ENCODE measurements at places on chromosomes 5 and 9. TPM values are rescaled to one million over a fixed set of nuclear protein-coding genes. Genes with fewer than 3 reads are reported as not detected.
A peak's percentile ranks its signal among the peaks of the same experiment; 100 is the strongest.

- no peak for DNase-seq
Observed at GRCh38 chr5:177496070-177496726, 1.2 kb downstream of the PDLIM7 start.

NMUR2 gene
- not detected for total RNA-seq

- no peak for DNase-seq
Observed at GRCh38 chr9:98962861-98963260, 19.2 kb downstream of the COL15A1 start.

GRCh38 chr5:77633207-77633675 lies 5.3 kb downstream of the OTP start:
- no peak for DNase-seq

SLC23A1 gene
- total RNA-seq = not detected

DNA sequence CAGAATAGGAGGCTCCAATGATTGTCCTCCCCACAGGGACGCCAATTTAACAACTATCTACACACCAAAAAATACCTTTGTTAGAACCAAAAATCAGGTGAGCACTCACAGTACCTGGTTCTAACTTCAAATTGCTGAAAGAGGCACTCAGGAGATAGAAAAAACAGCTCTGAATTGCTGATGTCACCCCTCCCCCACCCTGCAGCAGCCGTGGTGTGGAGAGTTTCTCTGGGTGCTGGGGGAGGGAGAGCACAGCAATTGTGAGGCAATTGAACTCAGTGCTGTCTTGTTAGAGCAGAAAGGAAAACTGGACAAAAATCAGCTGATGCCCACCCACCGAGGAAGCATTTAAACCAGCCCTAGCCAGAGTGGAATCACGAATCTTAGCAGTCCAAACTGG lies 41.8 kb downstream of the TNFSF8 start:
- no peak for DNase-seq

GRCh38 chr9:85414390-85414789 lies 327.4 kb downstream of the AGTPBP1 start:
- no peak for DNase-seq

SLC36A2 gene
- not detected for total RNA-seq

DMRT1 gene
- not detected for total RNA-seq

DNA sequence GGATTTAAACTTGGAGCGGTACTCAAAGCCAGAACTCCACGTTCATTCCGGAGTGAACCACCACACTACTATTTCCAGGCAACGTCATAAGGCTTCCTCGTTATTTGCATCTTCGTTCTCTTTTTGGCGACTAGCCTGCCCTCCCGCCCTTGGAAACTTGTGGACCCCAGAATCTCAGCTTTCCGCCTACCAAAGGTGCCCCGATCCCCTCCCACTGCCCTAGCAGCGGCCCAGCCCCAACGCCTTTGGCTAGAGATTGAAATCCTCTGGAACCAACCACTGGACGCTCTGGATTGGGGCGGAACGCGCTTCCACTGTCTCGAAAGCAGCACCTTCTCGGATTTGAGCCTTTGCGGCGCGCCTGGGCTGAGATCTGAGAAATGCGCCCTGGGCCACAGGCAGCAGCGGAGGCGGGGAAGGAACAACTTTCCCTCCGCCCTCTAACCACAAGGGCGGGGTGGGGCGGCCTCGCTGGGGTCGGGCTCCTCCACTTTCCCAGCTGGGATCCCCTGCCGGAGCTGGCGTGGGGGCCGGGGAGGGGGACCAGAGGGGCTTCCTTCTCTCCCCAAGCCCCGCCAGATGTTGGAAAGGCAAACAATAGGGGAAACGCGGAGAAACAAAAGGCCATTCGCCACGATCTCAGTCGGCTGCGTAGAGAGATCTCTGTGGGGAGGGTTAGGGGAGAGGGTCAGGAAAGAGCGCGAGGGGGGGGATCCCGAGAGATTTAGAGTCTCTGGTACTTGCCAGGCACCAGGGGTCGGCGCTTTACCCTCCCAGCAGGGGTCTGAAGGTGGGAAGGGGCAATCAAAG lies 1.3 kb downstream of the MOB3B start:
- DNase-seq = peak; percentile 24

DNA sequence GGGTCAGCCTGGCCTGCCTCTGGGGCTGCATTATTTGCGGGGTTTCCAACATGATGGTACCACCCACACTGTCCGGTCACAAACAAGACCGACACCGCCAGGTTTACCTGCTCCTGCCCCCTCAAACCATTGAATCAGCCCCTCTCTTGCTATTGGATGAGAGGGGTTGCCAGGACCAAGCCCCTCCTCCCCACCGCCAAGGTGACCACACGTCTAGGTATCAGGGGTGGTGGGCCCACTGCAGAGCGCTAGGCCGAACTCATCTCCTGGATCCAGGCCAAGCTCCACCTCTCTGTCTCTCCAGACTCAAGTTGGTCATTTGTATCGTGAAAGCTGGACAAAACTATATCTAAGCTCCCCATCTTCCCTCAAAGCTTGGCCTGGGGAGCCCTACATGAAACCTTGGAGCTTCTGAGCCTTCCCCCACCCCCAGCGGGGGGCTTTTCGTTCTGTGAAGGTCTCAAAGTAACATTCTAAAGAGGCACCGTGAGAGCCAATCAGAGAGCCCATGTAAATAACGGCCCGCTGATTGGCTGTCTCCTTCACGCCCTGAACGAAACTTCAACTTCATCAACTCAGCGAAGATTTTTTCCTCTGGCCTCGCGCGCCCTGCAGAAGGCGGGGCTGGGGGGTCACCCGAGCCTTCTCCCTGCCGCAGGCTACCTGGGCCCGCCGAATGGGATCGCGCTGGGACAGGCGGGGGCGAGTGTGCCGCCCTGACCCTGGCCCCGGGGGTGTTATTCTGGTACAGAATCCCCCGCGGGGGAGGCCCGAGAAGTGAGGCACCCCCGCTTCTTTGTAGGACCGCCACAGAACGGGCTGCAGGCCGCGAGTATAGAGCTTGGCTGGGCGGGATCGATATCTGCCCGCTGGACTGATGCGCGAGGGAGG lies 49.6 kb upstream of the PSD2 start:
- DNase-seq = peak; percentile 71

ORM2 gene
- total RNA-seq = not detected

GRCh38 chr9:92158097-92158601 lies 42.9 kb upstream of the SPTLC1 start:
- no peak for DNase-seq

AIF1L gene
- total RNA-seq = 2.4 TPM

GRCh38 chr5:50501491-50502228 lies 60.6 kb upstream of the EMB start:
- DNase-seq = no peak

DNA sequence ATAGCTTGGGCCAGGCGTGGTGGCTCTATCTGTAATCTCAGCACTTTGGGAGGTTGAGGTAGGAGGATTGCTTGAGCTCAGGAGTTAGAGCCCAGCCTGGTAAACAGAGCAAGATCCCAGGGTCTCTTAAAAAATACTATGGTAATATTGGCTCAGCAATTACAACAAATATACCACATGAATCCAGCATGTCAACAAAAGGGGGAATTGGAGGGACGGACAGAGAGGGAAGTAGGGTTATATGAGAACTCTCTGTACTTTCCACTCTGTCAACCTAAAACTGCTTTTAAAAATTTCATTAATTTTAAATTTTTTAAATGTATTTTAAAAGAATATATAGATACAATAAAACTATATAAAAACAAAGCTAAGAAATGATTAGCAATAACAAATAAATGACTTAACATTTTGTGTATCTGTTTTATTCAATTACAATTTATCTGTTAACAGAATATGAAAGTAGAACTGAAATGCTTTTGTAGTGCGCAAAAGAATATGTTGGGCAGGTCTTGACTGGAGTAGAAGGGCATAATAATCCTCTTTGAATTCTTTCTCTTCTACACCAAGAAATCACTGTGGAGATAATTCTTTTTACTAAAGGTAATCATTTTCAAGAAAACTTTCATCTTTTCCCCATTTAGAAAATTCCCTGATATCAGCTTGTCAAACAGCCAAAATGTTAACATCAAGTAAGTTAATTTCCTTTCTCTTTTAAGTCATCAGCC lies 12.9 kb upstream of the CDC42SE2 start:
- no peak for DNase-seq

SLC6A18 gene
- not detected for total RNA-seq

DNA sequence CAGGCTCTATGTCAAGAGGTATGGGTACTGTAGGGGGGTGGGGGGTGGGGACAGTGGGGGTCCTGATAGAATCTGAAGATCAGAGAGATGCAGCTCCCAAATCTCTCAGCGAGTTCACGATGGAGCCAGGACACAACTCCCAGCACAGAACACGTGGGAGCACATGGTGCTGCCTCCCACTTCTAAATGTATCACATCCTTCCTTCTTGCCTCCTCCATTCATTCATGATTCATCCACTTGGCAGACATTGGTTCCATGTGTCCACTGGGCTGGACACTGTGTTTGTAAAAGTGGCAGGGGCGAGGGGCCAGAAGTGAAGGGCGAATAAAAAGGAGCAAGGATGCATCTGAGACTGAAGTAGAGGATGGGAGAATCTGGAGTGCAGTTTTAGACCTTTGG lies 33.9 kb downstream of the SH3TC2 start:
- peak; percentile 46 for DNase-seq

DNA sequence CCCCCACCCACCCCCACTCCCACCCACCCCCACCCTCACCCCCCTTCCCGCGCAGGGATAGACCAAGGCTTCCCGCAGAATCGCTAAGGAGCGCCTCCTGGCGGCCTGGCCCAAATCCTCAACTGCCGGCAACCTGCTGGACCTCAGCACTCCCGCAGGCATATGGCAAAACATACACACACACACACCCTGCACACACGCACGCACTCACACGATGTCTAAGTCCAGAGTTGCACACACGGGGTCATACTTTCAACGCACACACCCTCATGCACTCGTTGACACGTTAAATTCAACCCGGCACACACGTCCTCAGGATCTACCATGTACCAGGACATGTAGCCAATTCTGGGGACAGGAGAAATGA lies 1.7 kb downstream of the CPLX2 start:
- DNase-seq = no peak

DNA sequence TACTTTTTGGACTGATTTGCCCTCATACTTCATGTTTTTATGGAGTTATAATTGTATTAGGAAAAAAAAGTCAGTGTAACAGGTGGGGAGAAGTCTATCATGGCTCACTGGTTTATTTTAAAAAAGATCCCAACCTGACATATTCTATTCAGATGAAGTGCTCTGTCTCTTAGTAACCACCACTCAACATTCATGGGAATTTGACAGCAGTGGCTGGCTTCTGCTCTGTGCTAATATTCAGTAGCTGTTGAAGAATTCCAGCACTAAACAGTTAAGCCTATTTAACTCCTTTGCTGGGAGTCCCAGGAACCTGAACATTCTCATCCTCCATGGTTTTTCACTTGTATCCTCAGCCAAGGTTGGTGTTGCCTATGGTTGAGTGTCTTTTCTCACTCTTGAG lies 23.1 kb downstream of the CMYA5 start:
- DNase-seq = no peak

DNA sequence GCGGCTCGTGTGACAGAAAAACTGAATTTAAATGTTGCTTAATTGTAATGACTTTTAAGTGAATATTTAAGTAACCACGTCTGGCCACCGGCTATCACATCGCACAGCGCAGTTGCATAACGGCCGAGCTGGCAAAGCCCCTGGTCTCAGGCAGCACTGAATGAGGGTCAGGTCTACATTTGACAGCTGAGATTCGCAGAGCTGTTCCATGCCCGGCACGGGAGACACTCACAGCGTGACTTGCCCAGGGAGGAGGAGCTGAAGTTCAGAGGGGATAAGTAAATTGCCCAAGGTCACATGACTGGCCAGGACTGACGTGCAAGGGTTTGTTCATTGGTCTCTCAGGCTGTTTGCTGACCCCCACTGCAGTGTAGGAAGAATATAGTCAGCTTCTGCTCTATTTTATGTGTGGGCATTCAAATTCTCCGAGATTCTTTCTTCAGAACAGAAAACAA lies 17.4 kb upstream of the COL5A1 start:
- DNase-seq = no peak

- DNase-seq = no peak
Observed at GRCh38 chr9:89173072-89173471, 5.5 kb downstream of the SHC3 start.

DNA sequence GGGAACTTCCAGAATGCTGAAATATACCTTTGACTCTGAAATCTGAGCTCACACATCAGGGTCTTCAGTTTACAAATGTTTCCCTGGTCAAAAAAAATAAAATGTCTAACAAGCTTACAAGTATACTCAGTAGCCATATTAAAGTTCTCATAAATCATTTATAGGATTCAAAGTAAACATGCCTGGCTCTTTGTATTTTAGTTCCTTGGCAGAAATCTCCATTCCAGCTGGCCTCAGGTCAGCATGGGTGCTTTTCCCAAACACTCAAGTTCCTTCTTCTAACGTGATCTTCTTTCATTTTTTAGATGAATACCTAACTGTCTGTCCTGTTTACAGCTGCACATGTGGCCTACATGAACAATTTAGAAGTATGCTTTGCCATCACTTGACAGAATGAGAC lies 263.2 kb downstream of the GAS1 start:
- DNase-seq = no peak

LURAP1L gene
- 2.5 TPM for total RNA-seq

GRCh38 chr9:30258094-30258493 lies 2126.3 kb upstream of the ACO1 start:
- no peak for DNase-seq

TMEM215 gene
- not detected for total RNA-seq

VDAC1 gene
- 252 TPM for total RNA-seq

DNA sequence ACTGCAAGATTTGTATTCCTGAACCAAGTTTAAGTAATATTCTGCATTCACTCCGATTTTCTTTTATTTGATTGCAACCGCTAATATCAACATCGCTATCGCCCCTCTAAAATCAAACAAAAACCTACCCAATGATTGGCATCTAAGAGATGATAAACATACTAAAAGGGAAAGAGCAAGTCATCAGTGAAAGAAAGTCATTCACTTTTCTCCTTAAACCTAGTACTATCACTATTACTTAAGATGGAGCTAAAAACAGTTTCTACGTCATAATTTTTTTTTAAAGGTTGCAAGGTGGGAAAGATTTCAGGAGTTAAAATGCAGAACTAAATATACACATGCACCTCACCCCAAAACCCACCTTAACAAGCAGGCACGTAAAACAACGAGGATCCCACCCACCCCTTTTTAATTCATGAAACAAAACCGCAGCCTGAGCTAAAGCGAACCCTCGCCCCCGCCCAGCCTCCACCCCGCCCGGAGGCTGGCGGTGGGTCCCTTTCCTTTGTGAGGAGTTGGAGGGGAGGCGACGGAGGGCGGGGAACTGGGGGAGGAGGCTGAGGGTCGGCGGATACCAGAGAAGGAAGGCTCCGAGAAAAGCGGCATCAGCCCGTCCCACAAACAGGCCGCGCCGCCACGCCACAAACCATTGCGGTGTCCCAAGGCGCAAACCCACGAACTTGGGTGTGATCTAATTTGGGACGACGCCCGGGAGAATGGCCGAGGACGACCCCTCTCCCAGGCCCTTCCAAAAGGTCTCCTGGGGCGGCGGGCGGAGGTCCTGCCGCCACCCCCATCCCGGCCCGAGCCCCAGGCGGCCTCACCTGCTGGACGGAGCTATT lies 861 bp downstream of the UBQLN1 start:
- DNase-seq = peak; percentile 81

SURF2 gene
- total RNA-seq = 15.3 TPM

GABBR2 gene
- total RNA-seq = 10.2 TPM

Data from dermis microvascular lymphatic vessel endothelial cell (primary cell).